ENCODE measurements at places on chromosomes 12 and 14.

GRCh38 chr14:30864934-30865333 lies 9.4 kb upstream of the COCH start:
- no peak for DNase-seq

GRCh38 chr14:55052269-55052930 lies 953 bp downstream of the MAPK1IP1L start:
- no peak for DNase-seq

DNA sequence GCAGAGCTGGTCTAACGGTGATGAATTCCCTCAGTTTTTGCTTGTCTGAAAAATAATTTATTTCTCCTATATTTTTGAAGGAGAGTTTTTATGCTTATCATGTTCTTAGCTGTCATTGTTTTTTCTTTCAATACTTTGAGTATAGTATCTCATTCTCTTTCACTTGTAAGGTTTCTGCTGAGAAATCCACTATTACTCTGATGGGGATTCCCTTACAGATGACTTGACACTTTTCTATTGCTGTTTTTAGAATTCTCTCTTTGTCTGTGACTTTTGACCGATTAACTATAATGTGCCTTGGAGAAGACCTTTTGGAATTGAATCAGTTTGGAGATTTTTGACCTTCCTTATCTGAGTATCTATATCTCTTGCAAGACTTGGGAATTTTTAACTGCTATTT lies 139.6 kb downstream of the PRKD1 start:
- no peak for DNase-seq

DNA sequence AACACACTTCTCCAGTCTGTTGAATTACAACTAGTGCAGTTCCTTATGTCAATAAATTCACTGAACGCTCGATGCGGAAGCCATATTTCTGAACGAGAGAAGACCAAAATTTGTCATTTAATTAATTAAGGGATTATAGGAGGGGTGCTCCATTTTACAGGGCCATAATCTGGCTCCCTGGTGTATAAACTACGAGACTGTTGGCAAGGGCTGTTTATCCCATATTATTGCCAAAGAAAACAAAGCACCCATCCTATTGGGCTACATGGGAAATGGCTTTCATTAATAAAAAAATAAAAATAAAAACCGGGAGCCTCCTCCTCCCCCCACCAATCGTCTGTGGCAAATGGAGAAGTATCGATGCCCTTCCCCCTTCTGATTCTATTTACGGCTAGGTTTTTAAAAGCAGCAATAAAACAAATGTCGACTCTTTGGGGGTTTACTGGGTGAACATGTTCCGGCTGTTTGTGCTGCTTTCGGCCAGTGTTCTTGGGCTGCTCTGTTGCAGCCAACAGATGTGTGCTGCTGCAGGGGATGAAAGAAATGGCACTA lies 24.8 kb downstream of the ATF7 start:
- DNase-seq = no peak

- peak; percentile 50 for DNase-seq
Measured at GRCh38 chr14:103528146-103528586, 830 bp upstream of the TRMT61A start.

GRCh38 chr12:106170285-106170684 lies 31.5 kb upstream of the NUAK1 start:
- no peak for DNase-seq

- no peak for DNase-seq
Measured at GRCh38 chr14:70810621-70811020, 1.3 kb upstream of the MAP3K9 start.

- no peak for DNase-seq
Measured at GRCh38 chr14:22096514-22096895, 422.9 kb upstream of the OR4E1 start.

GRCh38 chr12:2930865-2931264 lies 28.3 kb upstream of the TEAD4 start:
- DNase-seq = no peak

GRCh38 chr12:110330544-110330943 lies 49.5 kb downstream of the ATP2A2 start:
- no peak for DNase-seq

GRCh38 chr12:85814741-85815140 lies 21.5 kb downstream of the RASSF9 start:
- no peak for DNase-seq

- no peak for DNase-seq
Measured at GRCh38 chr14:23877538-23878180, 75.9 kb upstream of the DHRS4 start.
